ENCODE measurements at places on chromosomes 12 and 14.

DNA sequence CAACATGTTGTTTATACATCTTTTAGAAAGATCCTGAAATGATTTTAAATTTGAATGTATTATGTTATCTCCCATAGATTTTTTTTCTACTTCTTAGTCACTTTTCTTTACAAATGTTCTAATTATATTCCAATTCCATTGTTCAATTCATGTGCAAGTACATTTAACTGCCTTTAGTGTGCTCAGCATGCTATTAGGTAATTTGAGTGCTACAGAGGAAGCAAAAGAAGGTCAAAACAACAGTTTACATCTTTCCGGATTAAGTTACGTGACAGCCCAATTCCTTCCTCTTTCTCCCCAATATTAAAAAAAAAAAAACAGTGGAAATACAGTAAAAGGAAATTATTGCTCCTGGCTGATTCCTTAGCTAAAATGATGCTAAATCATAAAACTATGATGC is 98.3 kb downstream of the RTN1 start:
- DNase-seq = no peak

- DNase-seq = no peak
Measured at GRCh38 chr12:112973818-112974231, 4.5 kb upstream of the OAS2 start.

GRCh38 chr14:59265808-59266207 is 77.3 kb downstream of the DAAM1 start:
- no peak for DNase-seq

DNA sequence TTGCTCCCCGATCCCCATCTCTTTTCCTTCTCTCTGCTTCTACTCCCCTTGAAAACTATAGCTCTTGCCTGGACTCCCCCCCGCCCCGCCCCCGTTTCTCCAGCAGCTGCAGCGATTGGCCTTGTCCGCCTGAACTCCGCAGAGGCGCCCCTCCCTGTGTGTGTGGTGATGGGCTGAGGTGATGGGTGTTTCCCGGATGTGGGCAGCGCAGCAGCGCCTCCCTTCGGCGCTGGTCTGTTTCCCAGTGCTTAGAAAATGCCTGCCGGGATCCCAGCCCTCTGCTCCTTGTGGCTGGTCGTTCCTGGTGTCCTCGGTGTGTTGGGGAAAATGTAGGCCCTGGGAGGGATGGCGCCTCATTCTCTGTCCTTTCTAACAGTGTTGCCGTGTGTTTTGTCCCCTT is 43.3 kb downstream of the GALNT8 start:
- DNase-seq = no peak

DNA sequence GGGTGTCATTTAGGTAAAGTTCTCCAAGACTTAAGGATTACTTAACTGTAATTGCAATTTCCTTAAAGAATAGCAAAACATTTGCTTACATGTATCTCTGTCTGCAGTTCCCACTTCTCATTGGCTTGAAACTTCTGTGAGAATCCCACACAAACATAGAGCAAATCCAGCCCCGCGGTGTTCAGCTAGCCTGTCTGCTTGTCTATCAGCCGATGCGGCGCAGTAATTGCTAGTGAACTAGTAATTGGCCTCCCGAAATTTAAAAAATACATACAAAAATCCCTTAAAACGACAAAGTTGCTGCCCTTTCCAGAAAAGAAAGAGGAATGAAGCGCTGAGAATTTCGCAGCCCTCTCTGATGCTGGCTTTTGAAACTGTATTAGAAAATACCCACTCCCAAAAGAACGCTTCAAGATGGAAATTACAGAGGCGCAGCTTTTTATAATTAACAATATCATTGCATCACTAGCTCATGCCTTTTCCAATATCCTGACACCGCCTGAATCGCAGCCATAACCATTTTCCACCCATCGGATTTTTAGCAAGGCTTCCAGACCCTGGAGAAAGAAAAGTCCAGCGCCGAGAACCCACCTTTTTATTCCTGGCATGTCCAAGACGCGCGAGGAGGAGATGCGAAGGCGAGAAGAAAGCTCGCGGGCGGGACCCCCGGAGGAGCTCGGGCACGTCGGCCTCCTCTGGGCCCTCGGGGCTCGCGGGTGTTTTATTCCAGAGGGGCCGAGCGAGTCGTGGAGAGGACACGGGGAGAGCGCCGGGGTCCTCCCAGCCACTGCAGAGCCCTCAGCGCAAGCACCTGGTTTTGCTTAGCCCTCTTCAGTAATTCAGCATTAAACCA is 646 bp downstream of the FBLN5 start:
- peak; percentile 59 for DNase-seq

- no peak for DNase-seq
Measured at GRCh38 chr12:43884683-43885410, 49.0 kb downstream of the TMEM117 start.

DNA sequence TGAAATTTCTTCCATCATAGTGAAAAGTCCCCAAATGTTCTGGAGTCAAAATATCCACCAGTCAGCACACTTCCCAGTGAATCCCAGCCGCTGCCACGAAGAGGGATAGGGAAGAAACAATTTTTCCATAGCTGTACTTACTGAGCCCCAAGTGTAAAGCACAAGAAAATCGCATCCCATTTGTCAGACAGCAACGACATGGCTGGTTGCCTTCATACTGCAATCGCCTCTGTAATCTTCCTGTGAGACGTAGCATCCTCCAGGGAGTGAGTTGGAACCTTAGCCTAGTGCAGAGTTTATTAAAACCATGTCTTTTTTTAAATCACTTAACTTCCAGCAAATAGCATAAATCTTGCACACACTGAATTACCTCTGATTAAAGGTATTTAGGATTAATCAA is 56.8 kb downstream of the GNG2 start:
- DNase-seq = no peak

Measured in right atrium auricular region (tissue), 2 donors.